ENCODE measurements at places on chromosomes 1 and 21.
A peak's percentile ranks its signal among the peaks of the same experiment; 100 is the strongest.

GRCh38 chr1:93324486-93325464 lies 20.9 kb upstream of the DR1 start:
- DNase-seq = no peak

DNA sequence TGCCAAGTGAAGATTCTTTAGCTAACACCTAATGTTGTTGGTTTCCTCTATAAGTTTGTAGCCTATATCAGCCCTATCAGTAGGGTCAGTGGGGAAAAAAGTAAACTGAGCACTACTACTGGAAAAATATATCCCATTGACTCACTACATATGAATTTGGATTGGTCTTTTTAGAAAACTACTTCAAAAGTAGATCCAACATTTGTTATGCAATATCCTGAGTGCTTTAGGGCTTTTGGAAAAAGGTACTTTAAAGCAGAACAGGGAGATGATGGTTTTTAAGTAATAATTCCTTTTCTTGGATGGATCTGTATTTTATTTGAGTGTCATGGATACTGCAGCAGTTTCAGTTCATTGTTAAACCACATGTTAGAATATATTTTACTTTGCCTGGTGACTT lies 7.1 kb downstream of the C1orf21 start:
- no peak for DNase-seq

- DNase-seq = no peak
Measured at GRCh38 chr1:170885551-170885950, 49.8 kb upstream of the MROH9 start.

- no peak for DNase-seq
Measured at GRCh38 chr21:25735646-25736597, 1.1 kb downstream of the GABPA start.

DNA sequence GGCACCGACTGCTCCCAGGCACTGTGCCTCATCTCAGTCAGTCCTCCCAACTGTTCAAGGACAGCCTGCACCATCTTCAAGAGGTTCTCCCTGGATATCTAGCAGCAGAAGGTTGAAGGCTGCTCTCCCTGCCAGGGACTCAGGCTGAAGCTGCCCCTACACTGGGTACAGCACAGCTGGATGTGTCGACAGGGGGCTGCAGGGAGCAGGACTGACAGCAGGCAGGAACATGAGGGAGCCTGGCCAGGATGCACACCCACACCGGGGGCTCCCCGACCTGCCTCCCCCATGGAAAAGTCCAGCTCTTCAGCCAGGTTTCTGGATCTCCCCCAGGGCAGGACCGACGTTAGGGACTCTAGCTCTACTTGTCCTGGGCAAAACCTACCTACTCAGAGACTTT lies 20.5 kb downstream of the SETD4 start:
- DNase-seq = no peak

- DNase-seq = no peak
Measured at GRCh38 chr1:200634261-200635122, 13.9 kb upstream of the KIF14 start.

- no peak for DNase-seq
Measured at GRCh38 chr1:201095581-201095980, 16.6 kb downstream of the CACNA1S start.

DNA sequence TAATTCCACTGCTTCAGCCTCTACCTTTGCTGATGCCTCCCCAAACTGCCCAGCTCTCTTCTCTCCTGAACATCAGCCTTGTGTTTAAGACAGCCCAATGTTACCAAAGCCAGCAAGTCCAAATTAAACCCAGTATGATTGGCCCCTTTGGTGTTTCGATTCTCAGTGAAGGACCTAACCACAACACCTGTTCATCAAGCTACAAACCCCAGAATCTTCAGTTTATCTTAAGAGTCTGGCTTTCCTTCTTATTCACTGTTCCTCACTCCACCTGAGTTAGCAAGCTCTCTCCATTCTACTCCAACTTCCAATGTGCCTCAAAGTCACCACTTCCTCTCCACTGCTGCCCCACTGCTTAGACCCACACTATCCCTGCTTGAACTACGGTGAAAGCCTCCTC lies 25.5 kb upstream of the ITPKB start:
- no peak for DNase-seq

DNA sequence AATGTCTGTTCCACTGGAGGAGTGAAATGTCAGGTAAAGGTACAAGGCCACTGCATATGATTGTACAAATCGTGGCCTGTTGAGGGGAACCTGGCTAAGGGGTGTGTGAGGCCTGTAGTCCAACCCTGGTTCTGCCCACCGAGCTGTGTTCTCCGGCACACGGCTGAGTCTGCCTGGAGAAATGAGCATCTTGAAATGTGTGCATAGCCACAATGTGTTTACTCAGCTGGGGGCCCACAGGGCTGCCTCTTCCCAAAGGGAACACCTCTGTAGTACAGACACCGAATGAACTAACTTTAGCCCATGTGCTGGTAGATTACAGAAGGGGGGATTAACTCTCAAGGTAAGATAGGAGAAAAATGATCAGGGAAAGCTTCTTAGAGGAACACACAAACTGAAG lies 30.2 kb downstream of the AK4 start:
- DNase-seq = no peak

GRCh38 chr1:70156529-70157120 lies 48.8 kb downstream of the LRRC40 start:
- DNase-seq = no peak

GRCh38 chr1:230907472-230908205 lies 39.3 kb upstream of the C1orf198 start:
- DNase-seq = no peak

DNA sequence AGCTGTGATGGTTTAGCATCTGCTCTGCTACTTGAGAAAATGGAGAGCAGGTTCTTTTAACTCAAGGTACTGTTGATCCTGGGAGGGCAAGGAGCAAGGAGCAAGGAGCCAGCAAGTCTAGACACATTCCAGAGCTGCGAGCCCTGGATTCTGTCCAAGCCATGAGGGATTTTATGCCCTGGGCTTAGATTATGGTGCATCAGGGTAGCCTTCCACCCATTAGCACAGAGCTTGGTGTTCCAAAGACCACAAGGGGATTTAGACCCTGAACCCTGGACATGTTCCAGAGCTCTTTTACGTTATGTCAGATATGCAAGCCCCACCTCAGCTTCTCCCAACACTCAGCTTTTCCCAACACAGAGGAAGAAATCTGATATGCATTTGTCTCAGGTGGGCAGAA lies 2.0 kb upstream of the OR14I1 start:
- DNase-seq = no peak

DNA sequence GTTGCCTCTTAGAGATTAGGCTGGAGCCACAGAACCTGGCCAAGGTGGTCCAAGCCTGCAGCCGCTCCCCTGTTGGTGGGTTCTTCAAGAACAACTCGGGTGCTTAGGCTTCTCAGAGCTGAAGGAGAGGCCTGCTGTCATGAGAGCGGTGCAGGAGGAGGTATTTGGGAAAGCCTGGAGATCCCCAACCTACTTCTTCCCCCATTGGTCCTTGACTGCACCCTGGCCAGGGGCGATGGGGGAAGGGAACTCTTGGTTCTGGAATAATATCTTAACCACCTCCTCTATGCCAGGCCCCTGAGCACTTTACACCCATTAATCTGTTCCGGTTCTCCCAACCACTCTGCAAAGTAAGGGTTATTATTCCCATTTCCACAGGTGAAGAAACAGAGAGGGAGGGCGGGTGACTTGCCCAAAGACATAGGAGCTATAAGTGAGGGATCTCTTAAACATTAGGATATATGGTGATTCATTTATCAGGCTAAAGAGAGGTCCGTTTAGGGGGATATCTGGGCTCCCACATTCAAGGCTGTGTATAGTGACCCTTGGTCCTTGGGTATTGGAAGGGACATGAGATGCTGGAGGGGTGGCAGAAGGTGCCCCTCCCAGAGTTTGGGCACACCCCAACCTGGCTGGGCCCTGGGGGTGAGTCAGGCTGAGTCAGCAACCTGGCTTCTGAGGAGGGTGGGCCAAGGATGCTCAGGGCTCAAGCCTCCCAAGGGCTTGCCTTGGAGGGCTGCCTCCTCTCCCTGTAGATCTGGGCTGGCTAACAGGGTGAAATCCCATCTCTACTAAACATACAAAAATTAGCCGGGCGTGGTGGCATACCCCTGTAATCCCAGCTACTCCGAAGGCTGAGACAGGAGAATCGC lies 5.2 kb downstream of the TRNP1 start:
- DNase-seq = no peak

GRCh38 chr1:35854989-35855700 lies 27.9 kb upstream of the AGO1 start:
- no peak for DNase-seq

DNA sequence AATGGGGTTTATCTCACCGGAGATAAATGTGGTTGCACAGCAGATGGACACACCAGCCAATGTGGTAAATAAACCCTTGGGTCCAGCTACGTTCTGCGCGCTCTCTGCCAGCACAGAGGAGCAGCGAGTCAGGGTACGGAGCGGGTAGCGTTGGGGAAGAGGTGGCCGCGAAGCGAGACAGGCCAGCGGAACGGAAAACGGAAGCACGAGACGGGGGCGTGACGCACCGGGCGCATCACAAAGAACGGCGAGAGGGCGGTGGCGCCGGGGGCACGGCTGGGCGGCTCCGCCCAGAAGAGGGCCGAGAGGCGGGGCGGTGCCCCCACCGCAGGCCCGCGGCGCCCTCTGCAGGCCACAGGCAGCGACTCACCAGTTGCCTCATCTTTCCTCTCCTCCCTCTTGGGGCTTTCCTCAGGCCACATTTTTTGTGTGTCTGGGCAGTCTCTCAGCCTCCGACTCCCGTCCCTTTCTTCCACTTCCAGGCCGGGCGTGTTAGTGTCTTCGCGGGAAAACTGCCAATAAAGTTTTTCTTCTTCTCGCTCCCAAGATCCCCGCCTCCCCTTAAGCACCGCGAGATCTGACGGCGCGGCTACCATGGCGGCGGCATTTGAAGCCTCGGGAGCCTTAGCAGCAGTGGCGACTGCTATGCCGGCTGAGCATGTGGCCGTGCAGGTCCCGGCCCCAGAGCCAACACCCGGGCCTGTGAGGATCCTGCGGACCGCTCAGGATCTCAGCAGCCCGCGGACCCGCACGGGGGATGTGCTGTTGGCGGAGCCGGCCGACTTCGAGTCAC lies at the start of gene DDX20:
Gene DDX20 (plus strand): TSS at position 571 of the 793 bp plus-strand sequence. CDS start 24 bp downstream, at position 595.
- DNase-seq = peak; percentile 97

GRCh38 chr1:234775477-234776246 lies 165.7 kb upstream of the IRF2BP2 start:
- DNase-seq = no peak

DNA sequence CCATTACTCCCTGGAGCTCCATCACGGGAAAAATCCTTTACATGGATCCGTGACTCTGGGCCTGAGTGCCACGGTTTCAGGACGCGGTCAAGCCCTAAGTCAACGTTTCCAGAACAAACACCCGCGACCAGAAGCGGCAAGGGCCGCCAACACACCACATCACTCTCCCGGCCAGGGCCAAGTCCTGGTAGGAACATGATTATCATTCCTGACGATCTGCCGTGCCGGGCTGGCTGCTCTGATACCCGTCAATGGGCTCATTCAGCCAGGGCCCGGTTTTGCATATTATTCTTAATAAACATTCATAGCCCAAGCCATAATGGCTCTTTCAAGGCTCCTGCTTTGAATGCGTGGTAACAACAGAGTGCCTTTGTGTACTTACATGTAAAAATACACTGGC lies 44.6 kb upstream of the SIM2 start:
- no peak for DNase-seq

DNA sequence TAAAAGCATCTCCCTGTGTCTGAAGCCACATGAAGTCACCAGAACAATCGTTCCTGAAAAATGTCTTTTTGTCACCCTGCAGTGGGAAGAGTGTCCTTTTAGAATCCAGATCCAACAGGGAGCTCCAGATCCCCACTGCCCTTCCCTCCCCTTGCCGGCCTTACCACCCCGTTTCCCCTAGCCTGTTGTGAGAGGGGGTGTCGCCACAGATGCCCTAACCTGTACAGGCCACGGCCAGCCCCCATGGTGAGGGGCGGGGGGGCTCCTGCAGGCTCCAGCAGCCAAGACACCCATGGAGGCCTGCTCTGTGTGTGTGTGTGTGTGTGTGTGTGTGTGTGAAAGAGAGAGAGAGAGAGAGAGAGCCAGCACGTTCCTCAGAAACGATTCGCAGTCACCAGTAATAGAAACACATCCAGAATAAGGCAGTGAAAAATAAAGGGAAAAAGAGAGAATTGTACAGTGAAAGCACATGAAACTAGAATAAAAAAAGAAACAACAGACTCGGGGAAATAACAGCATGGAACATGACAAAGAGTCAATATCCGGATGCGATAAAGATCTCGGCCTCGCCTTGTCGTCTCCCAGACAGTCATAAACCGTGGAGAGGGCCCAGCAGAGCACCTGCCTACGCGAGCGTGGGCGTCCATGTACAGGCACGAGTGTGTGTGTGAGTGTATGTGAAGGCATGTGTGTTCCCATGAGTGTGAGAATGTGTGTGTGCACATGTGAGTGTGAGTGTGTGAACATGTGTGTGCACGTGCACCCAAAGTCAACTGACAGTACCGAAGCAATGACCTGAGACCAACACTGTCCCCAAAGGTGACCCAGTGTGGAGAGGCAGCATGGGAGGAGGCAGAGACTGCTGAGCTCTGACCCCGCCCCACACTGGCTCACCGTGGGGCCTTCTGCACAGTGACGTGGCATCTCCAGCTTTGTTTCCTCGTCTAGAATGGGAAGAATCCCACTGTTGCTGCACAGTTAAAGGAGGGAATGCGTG lies 303.8 kb downstream of the NPHP4 start:
- DNase-seq = no peak

DNA sequence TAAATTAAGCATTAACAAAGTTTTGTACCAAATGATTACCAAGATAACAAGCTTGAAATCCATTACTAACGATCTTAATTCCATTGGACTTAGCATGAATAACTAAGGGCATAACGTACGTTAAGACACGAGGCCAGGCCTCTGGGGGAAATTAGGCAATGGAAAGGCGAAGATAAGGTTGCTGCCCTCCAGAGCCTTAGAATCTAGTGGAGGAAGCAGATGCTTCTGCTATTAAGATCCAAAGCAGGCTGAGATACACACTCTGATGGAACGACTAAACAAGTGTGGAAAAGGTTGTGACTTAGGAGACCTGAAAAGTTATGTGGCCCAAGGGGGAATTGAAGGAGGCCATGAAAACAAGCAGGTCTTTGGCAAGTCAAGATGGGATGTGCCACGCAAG lies 6.0 kb downstream of the AKNAD1 start:
- no peak for DNase-seq

DNA sequence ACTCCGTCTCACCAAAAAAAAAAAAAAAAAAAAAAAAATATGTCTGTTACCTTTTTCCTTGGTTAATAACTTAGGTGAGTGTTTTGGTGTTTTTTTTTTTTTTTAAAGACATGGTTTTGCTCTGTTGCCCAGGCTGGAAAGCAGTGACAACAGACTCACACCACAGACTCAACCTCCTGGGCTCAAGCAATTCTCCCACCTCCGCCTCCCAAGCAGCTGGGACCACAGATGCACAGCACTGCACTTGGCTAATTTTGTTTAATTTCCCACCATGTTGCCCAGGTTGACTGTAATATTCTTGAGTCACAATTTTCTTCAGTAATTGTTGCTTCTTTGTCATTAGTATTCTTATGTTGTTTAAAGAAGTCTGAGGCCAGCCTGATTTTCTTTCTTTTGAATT lies 149.2 kb upstream of the SYT6 start:
- DNase-seq = no peak

DNA sequence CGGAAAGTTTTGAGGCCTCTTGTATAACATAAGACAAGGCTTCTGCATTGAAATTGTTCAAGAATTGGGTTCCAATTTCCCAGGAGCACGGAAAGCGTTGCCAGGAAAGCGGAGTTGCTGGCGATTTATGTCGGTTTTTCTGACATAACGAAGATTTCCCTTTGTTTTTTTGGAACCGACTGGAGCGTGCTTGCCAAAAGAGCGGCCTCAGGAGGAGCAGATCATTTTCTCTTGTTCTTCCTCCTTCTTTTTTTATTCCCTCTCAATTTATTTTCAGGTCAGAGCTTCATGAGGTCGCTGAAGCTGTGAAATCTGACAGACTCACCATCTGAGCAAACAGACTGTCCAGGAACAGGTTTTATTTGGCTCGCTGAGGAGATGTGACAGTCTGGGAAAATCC lies 275.5 kb downstream of the CAMTA1 start:
- DNase-seq = no peak

Measured in germinal center (tissue), 1 donor.